Activated CD4-positive, CD25-positive, alpha-beta regulatory T cell treated with anti-CD3 and anti-CD28 coated beads, Interleukin-2, amount 50 U/mL, for 72 hours (primary cell): ENCODE measurements at places on chromosomes 2 and 18.

- DNase-seq: no peak
Observed at GRCh38 chr2:60385648-60386047, 167.8 kb downstream of the BCL11A start.

DNA sequence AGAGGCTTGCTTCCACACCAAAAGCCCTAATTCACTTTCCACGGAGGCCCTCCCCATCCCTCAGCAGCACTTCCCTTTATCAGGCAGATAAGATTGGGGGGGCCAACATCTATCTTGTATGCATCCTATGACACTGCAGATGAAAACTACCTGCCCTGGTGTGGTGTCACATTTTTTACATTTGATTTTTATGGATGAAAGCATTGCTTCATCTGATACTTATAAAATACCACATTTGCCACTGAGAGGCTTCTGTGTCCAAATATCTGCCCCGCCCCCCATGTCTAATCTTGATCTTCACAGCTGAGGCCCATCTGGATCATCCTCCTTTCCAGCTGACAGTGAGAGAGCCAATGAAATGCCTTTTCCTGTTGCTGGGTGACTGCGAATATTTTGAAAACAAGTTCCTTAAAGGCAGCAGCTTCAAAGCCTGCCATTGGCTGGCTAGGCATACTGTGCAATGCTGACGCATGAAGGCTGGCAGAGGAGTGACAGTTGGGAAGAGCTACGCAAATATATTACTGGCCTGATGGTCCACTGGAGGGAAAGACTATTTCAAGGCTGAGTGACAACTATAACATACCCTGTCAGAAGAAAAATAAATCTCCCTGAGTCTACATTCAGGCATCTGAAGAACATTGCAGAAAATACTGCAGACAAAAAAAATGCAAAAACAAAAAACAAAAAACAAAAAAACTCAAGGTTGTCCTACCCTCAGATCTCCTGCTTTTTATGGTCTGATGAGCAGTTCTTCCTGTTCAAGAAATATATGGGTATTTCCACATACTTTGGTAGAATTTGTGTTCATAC, 318.7 kb downstream of the PDE11A start:
- no peak for DNase-seq

- no peak for DNase-seq
Observed at GRCh38 chr2:29353403-29353991, 238.3 kb downstream of the CLIP4 start.

DNA sequence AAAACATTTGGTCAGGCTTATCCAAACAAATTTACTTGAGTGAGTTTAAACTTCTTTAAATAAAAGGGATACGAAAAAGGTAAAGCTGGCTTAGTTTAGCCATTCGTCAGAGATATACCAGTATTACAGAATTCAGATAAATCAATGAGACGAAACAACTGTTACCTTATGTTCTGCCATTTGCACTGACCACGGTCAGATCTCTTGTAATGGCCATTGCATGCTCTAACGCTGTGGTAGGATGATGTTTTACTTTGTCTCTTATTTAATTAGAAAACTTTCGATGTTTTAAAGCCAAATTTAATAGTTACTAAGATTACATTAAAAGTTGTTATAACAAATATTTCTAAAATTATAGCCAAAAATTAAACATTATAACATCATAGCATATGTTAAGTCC, 1.5 kb downstream of the C18orf54 start:
- no peak for DNase-seq

DNA sequence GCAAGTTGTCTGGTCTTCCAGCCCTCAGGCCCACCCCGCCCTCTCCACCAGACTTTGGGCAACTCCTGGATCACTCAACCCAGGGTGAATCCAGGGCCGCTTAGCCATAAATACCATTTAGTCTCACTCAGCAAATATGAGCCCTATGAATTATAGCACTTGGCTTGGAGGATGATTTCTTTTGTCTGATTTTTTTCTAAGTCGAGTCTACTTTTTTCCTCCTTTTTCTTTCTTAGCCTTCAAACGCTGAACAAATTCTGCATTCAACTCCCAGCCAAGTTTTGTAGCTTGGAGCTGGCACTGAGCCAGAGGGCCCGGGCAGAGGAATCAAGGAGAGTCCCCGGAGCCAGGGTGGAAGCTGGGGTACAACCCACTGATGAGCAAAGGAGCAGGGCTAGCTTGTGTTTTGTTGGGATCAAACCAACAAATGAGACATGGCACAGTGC, 48.7 kb downstream of the SERTAD2 start:
- no peak for DNase-seq

DNA sequence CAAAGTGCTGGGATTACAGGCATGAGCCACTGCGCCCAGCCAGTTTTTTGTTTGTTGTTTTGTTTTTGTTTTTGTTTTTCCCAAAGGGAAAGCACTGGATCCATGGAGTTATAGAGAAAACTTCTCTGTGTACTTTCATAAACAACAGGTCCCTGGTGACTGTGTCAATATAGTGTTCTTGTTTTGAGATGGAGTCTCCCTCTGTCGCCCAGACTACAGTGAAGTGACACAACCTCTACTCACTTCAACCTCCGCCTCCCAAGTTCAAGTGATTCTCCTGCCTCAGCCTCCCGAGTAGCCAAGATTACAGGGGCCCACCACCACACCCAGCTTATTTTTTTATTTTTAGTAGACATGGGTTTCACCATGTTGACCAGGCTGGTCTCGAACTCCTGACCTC, 16.5 kb downstream of the USP34 start:
- no peak for DNase-seq

GRCh38 chr2:136809998-136810397, 44.7 kb downstream of the THSD7B start:
- DNase-seq: no peak

GRCh38 chr18:77102259-77103040, 30.1 kb downstream of the MBP start:
- DNase-seq: no peak

- DNase-seq: no peak
Observed at GRCh38 chr18:8288472-8289195, 320.6 kb upstream of the RAB12 start.

- DNase-seq: no peak
Observed at GRCh38 chr2:120278901-120279300, 26.2 kb downstream of the RALB start.

GRCh38 chr18:35511833-35512232, 14.1 kb upstream of the INO80C start:
- DNase-seq: no peak

- no peak for DNase-seq
Observed at GRCh38 chr2:205775097-205775877, 93.0 kb downstream of the NRP2 start.

DNA sequence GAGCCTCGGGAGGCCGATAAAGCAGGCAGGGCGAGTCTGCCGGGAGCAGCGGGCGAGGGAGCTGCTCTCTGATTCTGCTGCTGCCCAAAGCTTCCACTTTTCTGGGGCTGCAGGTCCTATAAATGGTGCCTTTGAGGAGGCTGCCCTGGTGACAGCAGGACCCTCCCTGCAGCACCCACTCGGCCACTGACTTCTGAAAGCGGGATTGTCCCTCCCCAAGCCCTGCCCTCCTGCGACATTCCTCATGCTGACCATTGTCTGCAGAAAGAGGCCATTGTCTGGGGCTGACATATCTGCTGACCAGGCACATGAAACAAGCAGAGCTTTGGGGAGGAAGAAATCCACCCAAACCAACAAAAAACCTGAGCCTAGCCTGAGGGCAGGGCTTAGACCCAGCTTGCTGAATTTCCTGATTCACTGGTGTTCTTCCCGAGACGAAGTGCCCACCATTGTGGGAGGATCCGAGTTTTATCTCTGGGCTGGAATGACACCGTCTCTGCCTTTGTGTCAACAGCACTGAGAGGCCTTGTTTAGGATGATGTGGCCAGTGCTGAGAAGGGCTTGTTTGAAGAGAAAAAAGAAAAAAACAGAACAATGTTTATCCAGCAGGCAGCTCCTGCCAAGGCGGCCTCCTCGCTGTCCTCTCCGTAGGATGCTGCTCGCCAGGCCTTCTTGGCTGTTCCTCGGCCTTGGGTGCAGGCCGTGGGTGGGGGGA, 129.7 kb downstream of the MYCN start:
- no peak for DNase-seq

- DNase-seq: no peak
Observed at GRCh38 chr18:70363861-70364260, 75.0 kb downstream of the SOCS6 start.

GRCh38 chr2:4507661-4508060, 804.3 kb downstream of the DCDC2C start:
- DNase-seq: no peak

- DNase-seq: no peak
Observed at GRCh38 chr2:20667151-20667530, 197 bp downstream of the GDF7 start.

- no peak for DNase-seq
Observed at GRCh38 chr2:69797836-69798289, 31.6 kb upstream of the GMCL1 start.

DNA sequence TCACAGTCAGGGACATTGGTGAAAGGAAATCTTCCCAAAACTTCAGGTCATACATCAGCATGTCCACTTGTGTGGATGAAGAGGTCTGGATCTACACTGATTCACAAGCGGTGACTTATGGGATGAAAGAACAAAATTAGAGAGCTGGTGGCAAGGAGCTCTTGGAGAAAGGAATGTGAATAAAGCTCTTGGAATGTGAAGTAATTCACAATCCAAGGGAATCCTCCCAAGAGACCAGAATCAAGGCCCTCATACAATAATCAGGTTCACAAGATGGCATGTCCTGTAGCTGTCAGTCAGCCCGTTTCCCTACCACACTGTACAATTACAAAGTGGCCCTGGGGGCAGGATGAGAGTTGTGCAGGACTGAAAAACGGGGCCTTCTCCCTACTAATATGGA, 96.2 kb downstream of the MRPS9 start:
- DNase-seq: no peak

DNA sequence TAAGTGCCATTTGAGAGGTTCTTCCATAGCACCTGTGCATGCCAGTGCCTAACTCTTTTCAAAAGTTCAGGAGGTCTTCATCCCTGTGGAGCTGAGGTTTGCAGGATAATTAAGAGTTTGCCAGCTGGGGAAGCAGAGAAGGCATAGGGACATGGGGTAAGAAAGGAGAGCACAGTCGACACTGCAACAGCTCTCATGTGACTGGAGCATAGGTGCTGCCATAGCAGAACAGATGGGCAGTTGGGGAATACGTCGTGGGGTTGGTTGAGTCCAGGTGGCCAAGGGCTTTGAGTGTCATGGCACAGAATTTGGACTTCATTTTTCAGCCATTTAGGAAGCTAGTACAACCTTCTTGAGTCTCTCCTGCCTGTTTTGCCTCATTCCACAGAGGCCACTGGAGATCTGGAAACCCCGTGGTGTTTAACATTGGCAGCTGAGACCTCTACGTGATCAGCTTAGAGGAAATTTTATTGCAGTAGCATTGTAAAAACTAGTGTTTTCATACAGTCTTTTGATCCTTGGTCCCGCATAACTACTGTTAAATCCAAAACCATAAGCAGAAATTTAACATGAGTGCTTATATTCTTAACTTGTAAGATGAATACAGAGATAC, 65.1 kb downstream of the CRIM1 start:
- DNase-seq: no peak

- no peak for DNase-seq
Observed at GRCh38 chr2:111057721-111058120, 63.0 kb upstream of the BCL2L11 start.

- no peak for DNase-seq
Observed at GRCh38 chr2:199329466-199329865, 128.3 kb downstream of the SATB2 start.

GRCh38 chr2:200051611-200051945, 96.2 kb downstream of the MAIP1 start:
- no peak for DNase-seq

- no peak for DNase-seq
Observed at GRCh38 chr18:22074282-22075070, 94.9 kb upstream of the GATA6 start.

GRCh38 chr2:69060938-69061501, 48.0 kb downstream of the ANTXR1 start:
- no peak for DNase-seq

DNA sequence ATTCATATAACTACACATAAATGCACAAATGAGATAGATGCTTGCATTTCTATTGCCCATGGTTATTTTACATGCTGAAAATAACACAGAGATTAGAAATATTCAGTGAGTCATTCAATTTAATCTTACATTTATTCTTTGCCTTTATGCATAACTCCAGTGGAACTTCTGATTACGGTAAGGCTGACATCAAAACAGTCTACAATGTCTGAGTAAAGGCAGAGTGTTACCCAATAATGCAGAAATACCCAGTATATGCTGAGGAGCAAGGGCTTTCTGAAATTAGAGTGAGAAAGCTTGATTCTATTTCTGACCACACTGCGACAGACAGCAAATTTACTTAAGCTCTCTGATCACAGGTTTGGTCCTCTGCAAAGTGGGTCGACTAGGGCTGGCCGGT, 9.2 kb downstream of the NMI start:
- no peak for DNase-seq

DNA sequence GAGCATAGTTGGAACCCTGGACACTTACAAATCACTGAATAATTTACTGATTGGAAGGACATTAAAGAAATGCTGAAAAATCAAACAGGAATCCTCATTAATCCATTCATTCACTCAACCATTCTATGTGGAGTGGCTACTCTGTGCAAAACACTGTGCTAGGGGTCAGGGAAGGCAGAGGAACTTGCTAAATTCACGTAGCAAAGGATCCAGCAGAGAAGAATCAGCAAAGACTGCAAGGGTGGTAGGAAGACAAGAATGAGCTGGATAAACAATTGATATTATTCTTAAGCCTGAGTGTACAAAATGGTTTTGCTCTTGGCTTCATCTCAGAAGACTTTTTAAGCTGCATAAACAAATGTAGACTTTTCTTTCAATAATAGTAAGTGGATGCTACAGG, 164.3 kb upstream of the CAVIN2 start:
- no peak for DNase-seq
